Ovary (tissue), 10 donors: ENCODE measurements at places on chromosomes 5 and 9. TPM values are rescaled to one million over a fixed set of nuclear protein-coding genes. Genes with fewer than 3 reads are reported as not detected.

ROR2 gene
- 13.1 TPM for total RNA-seq

LRRC19 gene
- total RNA-seq: not detected

DNA sequence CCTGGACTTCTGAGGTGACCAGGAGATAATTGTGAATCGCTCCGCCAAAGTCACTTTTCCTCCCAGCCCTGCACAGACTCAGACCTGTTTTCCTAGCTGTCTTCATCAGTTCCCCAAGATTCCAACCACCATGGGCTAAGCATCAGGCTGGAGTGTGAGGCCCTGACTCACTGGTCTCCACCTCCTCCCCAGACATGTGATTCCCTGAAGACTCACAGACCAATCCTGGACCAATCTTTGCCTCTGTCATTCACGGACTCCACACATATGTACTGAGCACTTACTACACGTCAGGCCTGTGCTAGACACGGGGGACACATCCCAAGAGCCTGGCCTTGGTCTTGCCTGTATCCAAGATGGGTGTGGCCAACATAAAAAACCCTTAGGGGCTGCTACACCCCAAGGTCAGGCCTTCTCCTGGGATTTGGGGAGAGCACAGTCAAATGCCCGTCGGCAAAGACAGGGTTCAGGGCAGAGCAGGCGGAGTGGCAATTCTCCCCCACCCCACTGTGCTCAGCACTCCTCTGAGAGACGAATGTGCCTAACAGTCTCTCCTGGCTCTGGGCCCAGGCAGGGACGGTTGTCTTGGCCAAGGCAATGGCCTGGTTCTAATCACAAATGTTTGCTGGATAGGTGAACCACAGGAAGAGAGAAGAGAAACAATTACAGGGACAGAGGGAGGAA, 11.9 kb downstream of the EEIG1 start:
- no peaks in the 10 kb centered on the region for H3K36me3 ChIP-seq
- H3K4me3 ChIP-seq: no peak overlapping the region
- DNase-seq: no peak
- H3K27ac ChIP-seq: peak overlapping the region; percentile 64
- no peaks in the 10 kb centered on the region for H3K27me3 ChIP-seq

GRCh38 chr9:106921341-106921899, 58.5 kb downstream of the ZNF462 start:
- no peaks in the 10 kb centered on the region for H3K27me3 ChIP-seq
- H3K4me1 ChIP-seq: peaks cover 15% of the 10 kb centered on the region
- no peaks in the 10 kb centered on the region for H3K36me3 ChIP-seq
- no peak overlapping the region for H3K4me3 ChIP-seq
- peak; percentile 70 for DNase-seq

DNA sequence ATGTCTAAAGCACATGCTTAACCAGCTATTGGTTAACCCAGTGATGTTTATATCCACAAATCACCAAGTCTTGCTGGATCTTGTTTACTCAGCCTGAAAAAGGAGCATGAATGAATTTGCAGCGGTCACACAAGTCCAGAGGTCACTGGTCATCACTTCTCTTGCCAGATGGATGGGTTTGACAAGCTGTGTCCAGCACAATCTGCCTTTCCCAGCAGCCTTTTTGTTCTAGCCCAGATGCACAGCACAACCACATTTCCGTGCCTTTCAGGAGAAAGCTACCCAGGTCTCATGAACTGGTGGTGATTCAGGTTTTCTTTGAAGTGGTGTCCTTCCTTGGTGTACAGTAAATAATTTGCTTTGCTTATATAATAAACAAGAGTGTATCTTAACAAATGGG, 32.1 kb downstream of the TMEM252 start:
- no peak for DNase-seq
- H3K36me3 ChIP-seq: no peaks in the 10 kb centered on the region
- no peak overlapping the region for H3K4me3 ChIP-seq
- no peaks in the 10 kb centered on the region for H3K27me3 ChIP-seq
